Retinal pigment epithelial cell (primary cell): ENCODE measurements at places on chromosomes 5 and 9.

GRCh38 chr9:132681561-132681960 is 11.3 kb downstream of the GTF3C4 start:
- DNase-seq = no peak

DNA sequence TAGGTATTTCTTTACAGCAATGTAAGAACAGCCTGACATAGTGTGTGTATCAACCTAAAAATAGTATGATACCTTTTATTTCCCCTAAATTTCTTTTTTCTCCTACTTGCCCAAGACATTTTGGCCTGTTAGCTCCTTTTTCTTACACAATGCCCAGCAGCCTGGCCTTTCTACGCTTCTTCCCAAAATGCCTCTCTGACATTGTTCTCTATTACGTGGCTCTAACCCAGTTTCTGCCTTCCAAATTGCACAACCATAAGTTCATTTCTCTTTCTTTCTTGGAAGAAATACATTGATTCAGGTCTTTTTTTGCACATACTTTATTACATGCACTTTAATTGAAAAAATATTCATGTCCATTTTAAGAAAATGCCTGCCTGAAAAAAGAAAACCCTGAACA is 408.2 kb downstream of the PRR16 start:
- no peak for DNase-seq

- DNase-seq = no peak
These were observed 668.8 kb upstream of the KLF4 start for GRCh38 chr9:108158236-108158995.

GRCh38 chr5:32303755-32304120 is 9.0 kb downstream of the MTMR12 start:
- DNase-seq = no peak

DNA sequence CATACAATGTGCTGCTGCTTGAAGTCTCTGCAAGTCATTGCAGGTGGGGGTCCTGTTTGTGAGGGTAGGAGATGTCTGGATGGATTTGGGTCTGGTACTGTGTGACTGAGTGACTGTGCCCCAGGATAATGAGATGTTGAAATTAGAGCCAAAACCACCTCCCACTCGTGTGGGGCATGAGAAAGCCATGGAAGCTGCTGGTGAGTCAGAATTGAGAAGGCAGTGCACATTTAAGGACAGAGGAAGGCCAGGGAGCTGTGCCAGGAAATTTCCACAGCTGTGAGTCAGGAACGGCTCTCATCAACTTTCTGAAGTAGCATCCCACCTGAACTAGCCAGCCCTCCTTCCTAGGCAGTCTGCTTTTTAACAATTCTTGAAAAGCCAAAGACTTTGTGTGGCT is 229.8 kb downstream of the DRD1 start:
- peak; percentile 44 for DNase-seq

DNA sequence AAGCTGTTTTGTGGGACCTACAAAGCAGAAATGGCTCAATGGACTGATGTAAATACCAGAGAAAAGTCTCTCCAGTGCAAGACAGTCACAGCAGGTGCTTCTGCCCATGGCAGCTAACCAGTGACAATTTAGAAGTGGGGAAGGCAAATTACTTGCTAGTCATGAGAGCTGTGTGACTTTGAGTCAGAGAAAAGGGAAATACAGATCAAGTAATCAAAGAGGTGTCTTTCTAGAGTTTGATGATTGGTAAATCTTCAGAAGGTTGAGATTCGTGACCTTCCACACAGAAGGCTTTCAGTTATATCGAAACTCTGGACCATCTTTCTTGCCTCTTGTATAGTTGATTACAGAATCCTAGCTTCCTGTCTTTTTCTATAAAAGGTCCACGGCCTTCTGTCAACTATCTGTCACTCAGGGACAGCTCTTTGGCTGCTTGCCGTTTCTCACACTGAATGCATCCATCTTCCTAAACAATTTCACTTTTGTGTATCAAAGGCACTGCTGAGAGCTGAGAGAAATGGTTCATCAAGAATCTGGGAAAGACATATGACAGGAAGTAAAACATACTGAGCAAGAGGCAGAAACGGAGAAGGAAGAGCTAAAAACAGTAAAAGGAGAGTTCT is 993.9 kb upstream of the ACO1 start:
- DNase-seq = no peak

DNA sequence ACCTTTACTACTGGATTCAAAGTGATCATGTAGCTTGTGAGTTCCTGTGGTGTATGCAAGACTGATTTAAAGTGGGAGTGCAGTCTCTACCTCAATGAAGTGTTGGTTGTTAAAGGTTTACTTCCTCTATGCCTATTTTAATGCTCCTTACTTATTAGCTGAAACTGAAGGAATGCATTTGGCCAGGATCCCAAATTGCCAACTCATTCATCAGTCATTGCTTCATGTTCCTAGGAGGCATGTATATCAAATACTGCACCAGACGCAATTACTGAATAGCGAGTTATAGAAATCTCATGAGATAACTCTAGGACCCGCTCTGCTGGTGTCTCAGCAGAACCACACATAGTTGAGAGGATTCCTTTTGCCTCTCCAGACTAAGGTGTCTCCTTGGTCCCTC is 143.0 kb upstream of the RPS23 start:
- peak; percentile 98 for DNase-seq

DNA sequence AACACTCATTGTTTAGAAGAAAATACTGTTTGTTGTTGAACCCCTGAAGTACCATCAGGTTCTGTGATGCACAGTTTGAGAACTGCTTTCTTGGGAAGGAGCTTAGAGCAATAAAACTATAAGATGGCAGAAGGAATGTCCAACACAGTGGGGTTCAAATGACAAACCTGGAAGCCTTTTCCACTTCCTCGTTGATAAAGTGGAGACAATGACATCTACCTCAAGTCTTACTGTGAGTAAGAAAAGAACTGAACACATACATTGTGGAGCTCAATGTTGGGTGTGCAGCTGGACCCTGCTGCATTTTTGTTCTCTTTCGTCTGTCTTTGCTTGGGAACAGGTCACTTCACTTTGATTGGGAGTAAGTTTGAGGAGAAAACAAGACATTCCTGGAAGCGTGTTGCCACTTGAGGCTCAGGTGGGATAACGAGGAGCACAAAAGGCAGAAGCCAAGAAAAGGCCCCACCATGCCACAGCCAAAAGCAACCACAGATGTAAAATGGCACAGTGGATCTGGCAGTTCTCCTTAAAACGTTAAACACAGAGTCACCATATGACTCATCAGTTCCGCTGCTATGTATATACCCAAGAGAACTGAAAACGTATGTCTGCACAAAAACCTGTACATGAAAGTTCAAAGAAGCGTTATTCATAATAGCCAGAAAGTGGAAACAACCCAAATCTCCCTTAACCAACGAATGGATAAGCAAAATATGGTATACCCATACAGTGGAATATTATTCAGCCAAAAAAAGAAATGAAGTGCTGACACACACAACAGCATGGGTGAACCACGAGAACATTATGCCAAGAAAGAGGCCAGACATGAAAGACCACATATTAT is 42.9 kb upstream of the SUB1 start:
- no peak for DNase-seq
